ENCODE measurements at places on chromosomes 13 and 19.

- no peak for DNase-seq
These were observed 75.1 kb downstream of the GNG7 start for GRCh38 chr19:2627319-2627829.

GRCh38 chr13:26485786-26486185, 71.7 kb upstream of the WASF3 start:
- DNase-seq = no peak

GRCh38 chr13:95822303-95822702, 145.4 kb downstream of the DNAJC3 start:
- DNase-seq = no peak

DNA sequence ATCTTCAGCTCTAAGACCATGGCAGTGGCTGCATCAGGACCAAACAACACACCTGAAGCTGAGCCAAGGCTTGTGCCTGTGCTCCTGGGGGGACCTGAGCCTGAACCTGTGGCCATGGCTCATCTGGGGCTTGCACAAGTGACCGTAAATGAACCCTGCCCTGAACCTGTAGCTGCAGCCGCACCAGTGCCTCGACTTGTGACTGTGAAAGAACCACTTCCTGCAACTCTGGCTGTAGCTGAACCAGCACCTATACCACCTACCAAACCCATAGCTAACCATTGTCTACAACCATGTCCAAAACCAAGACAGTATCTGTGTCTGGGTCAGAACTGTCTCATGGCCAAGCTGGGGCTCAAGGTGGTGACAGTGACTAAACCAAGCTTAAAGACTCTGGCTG, 28.2 kb upstream of the SDHAF1 start:
- no peak for DNase-seq

DNA sequence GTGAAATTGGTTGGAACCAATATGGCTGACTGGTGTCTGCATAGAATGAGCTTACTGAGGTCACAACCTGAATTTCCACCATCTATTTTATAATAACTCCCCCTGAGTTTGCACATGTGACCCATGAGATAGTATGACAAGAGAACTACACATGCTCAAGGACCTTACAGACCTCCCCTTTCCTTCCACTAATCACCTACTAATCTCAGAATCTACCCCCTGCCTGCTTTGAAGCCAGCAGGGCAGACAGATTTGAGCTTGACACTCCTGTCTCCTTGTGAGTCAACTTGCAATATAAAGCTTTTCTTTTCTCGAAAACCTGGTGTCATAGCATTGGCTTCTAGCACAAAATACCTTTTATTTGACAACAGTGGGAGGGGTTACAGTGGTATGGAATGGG, 248.4 kb downstream of the RFC3 start:
- DNase-seq = no peak

- DNase-seq = no peak
These were observed 7.1 kb upstream of the S1PR2 start for GRCh38 chr19:10238172-10238783.

DNA sequence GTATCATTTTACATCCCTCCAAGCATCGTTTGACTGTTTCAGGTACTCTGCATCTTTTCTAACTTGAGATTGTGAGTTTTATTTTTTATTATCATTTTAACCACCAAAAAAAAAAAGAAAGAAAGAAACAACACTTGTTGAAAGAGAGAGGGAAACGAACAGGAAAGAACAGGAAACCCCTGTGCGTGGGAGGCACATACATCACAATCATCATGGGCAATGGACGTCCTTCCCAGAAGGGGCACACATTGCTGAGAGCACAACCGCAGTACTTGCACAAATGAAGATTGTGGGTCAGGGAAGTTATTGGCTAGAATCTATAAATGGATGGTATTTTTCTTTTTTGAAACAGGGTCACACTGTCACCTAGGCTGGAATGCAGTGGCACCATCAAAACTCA, 1.7 kb downstream of the CLC start:
- no peak for DNase-seq

- no peak for DNase-seq
These were observed 12.0 kb upstream of the ZNF274 start for GRCh38 chr19:58170860-58171259.

GRCh38 chr19:5228932-5229777, 111.5 kb downstream of the PTPRS start:
- DNase-seq = no peak
